ENCODE measurements at places on chromosomes 4 and X.

DNA sequence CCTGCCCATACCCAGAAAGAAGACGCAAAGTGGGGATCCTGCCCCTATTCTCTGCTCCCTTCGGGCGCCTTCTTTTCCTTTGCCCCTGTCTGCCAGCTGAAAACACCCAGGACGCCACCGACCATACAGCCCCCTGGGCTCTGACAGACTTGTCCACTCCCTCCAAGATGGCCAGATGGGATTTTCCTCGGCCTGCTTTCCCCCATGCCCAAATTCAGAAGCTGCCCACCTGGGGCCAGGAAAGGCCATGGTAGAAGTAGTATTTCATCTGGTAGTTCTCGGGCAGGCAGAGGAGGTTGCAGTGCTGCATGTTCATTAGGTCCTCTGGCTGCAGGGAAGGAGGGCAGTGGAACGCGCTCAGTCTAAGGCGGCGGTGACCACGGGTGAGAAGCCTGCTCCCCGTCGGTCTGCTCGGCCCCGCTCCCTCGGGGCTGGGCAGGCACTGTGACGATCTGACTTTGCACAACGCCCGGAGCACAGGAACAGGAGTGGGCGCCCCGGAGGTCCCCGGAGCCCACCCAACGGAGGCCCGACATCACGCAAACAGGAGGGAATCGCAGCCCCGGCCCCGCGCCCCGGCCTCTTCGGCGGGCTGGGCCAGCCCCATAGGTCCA, 582 bp downstream of the NAA10 start:
- DNase-seq, result no peak

DNA sequence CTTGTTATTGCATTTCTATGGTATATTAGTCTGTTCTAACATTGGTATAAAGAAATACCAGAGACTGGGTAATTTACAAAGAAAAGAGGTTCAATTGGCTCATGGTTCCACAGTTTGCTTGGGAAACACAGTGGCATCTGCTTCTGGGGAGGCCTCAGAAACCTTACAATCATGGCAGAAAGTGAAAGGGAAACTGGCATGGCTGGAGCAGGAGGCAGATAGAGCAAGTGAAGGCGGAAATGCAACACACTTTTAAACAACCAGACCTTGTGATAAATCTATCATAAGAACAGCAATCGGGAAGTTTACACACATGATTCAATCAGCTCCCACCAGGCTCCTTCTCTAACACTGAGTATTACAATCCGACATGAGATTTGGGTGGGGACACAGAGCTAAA, 346.6 kb upstream of the GNPDA2 start:
- DNase-seq, result no peak

GRCh38 chrX:3690140-3690539, 23.3 kb downstream of the PRKX start:
- DNase-seq, result no peak

DNA sequence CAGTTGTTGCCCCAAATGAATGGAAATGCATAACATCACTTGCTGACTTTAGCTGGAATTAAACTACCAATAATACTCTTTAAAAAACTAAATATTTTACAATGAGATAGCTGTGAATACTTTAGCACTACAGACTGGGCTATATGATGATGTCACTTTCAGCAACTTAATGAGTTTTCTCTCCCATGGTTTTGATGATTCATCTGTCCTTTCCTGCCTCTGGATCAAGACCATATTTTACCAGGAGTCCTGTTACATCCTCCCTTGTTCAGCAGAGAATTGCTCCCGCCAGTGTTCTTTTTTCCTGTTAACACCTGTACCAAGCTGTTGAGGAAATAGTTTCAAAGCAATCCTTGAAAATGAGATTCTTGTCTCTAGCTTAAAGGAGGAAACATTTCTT, 543.0 kb downstream of the SPRY1 start:
- DNase-seq, result no peak

GRCh38 chr4:14772388-14772787, 229.9 kb upstream of the CPEB2 start:
- no peak for DNase-seq

DNA sequence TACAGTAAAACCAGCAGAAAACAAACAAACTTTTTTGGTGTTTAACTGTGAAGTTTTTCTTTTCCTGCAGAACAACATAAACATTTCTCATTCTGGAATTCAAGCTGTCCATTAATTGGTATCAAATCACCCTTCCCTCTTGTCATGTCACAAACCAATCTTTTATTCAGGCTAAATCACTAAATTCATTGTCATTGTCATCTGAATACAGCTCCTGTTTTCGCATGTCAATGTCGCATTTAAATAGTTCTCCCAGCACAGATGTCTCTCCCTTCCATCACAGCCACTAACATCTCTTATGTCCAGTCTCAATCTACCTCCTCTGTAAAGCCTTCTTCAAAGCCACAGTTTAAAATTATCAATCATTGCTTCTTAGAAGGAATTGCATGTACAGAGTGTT, 192.1 kb upstream of the PCDH10 start:
- no peak for DNase-seq

DNA sequence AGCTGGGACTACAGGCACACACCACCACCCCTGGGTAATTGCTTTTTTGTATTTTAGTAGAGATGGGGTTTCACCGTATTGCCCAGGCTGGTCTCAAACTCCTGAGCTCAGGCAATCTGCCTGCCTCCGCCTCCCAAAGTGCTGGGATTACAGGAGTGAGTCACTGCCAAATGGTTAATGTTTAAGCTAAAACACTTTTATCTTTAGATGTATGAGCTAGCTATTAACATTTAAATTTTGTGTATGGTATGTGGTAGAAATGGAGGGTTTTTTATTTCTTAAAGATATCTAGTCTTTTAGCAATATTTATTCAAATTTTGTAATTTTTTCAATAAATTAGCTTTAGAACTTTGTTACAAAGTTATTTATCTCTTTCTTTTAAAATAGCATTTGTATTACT, 1659.8 kb upstream of the ADGRL3 start:
- no peak for DNase-seq

Data from NCI-H1105 (cell line).